AG09319 (cell line): ENCODE measurements at places on chromosomes 5 and 9.

DNA sequence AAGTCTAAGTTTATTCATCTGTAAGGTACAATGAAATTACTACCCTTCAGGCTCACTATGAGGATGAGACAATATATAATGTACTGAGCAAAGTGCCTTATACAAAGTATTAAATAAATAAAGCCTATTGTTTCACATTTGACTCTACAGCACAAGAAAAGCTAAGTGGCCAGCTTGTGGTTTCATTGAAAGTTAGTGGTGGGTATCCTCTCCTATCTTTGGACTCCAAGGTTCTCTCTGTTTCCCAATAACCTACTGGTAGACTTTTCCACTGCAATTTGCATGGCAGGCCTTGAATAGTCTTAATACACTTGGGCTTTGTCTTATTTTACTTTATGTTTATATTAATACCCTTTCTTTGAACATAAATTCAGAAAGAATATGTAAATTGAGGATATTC is 262.7 kb downstream of the DEPDC1B start:
- DNase-seq = no peak

DNA sequence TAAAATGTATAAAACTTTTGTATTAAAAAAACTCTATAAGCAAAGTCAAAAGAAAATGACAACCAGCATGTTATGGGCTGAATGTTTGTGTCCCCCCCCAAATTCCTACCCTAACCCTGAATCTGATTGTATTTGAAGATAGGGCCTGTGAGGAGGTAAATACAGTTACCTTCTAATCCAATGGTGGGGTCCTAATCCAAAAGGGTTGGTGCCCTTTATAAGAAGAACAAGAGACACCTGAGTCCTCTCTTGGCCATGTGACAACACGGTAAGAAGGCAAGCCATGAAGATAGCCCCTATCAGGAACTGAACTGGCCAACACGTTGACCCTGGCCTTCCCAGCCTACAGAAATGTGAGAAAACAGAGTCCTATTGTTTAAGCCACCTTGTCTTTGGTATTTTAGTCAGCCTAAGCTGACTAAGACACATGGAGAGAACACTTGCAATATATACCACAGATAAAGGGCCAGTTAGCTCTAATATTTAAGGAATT is 49.7 kb upstream of the AKNA start:
- DNase-seq = no peak

GRCh38 chr5:72555871-72556270 is 48.7 kb upstream of the ZNF366 start:
- no peak for DNase-seq

DNA sequence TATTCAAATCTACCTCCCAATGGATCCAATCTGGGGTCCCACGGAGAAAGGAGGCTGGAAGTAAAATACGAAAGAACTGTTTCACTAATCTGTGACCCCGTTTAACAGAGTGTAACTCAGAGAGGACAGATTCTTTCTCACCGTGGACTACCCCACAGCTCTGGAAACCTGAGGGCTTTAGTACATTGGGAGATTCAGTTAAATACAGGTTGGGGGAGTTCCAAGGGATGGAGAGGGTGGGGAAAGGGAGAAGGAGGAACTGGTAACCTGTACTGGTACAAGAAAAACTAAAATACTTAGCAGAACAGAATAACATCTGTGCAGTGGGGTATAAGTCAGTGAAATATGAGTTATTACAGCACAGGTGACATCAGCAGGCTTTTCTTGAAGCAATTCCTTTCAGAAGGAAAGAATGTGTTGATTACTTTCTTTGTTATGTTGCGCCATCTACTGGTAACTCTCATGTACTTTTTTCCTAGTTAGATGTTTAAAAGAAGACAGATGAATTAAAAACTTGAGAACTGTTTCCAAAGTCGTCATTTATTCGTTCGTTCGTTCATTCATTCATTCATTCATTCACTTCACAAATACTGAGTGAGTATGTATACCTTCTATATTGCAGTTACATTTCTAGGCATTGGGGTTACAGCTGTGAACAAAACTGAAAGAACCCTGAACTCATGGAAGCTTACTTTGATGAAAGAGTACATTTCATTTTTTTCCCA is 30.0 kb upstream of the STOM start:
- DNase-seq = peak; percentile 72

DNA sequence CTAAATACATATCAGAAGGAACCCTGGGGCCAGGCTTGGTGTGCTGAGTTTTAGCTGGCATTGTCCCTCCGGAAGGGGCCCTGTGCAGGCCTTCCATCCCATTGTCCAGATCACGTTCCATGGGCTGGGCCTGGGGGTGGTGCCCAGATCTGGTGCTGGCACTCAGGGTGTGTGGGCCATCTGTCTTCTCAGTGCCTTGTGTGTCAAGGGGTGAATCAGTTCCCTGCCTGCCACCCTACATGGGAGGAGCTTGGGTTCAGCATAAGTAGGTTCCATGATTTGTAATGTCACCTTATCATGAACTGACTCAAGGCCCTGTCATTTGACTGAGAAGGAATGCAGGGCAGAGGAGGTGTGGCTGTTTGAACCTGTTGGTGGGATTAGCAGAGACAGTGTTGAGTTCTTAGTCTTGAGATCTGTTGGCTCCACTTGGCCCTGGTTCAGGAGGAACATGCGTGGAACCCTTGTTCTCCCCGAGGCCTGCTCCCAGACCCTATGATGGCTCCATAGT is 176.8 kb downstream of the MACROH2A1 start:
- DNase-seq = no peak

- no peak for DNase-seq
Observed at GRCh38 chr5:169697511-169697890, 60.4 kb downstream of the DOCK2 start.

DNA sequence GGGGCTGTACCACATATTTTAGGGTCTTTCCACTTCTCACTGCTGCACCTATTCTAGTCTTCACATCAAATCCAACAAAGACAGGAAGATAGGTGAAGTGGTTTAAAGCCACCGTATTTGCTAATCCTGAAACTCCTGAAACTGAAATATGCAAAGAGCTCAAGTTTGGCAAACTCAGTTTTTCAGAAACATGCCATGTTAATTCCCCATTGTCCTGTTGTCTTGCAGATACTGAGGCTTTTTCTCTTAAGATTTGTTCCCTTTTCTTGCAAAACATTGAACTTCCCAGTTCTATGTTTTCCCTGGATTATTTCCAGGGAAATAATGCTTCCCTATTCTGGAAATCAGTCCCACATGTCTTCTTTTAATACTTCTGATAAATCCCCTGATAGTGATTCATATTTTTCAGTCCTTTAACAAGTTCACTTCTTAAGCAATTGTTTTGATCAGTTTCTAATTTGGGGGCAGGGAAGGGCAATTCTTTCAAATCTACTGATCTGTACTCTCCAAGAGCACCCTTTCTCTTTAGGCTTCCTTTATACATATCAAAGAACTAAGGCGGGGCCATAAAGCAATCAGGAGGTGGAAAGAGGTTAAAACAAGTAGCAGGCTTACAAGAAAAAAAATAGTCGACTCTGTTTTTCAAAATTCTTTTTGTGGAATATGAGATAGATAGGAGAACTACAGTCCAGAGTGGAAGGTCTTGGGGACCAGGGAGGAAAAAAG is 648.5 kb downstream of the BNC2 start:
- no peak for DNase-seq

DNA sequence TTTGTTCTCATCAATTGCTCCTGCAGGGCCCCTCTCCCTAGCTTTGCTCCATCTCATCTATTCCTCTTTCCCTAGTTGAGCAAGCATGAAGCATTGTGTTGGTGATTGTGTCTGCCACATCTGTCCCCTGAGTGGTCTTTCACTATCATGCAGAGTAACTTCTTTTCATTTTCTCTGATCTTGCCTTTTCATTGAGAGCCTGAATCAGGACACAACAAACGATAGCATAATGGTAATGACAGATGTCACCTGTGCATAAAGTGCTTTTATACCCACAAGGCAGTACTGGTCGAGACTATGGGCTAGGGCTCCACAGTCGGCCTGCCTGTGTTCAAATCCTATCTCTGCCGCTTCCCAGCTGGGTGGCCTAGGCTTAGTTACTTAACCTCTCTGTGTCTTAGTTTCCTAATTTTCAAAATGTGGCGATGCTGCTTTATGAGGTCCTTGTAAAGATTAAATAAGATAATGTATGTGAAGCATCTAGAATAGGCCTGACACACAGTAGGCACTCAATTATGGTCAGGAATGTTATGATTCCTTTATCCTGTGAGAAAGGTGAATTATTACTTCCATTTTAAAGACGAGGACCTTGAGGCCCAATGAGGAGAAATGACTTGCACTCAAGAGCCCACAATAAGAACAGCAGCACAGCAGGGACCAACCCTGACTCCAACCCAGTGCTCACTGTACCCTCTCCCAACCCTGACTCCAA is 137.1 kb upstream of the ZNF618 start:
- no peak for DNase-seq

DNA sequence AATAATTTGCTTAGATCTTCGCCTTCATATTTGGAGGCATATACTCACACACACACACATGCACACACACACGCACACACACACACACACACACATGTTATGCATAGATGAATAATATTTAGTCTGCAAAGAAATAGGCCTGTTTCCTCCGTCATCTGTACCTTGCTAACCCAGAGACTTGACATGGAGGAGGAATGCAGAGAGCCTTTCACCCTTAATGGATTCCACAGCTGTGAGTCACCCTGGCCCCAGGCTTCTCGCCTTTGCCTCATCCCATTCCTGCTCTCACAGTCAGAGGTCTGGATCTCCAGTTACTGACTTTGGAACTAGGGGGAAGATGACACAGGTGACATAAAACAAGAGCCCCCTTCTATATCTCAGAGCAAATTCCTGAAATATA is 29.7 kb downstream of the ZNF462 start:
- DNase-seq = peak; percentile 73

GRCh38 chr5:112935675-112936074 is 13.6 kb upstream of the REEP5 start:
- DNase-seq = no peak

- no peak for DNase-seq
Observed at GRCh38 chr9:34989946-34990635, 546 bp downstream of the DNAJB5 start.

- DNase-seq = no peak
Observed at GRCh38 chr9:132531710-132532570, 50.5 kb upstream of the BARHL1 start.

DNA sequence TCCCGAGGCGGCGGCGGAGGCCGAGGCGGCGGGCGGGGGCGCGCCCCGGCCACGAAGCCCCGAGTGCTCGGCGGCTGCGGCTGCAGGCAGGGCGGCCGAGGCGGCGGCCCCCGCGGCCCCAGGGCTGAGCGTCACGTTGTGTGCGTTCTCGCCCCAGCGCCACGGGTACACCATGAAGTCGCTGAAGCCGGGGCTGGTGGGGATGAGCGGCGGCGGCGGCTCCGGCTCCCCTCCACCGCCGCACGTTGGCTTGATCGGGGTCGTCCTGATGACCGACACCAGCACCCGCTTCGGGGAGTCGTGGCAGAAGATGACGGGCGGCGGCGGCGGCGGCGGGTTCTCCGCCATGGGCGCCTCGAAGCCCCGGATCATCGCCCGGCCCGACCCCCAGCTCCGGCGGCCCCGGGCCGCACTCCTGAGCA is 498 bp downstream of the ZNF367 start:
- DNase-seq = no peak

GRCh38 chr5:61805101-61805500 is 473.0 kb downstream of the ZSWIM6 start:
- DNase-seq = peak; percentile 8

- no peak for DNase-seq
Observed at GRCh38 chr5:62977661-62978060, 399.0 kb downstream of the LRRC70 start.

DNA sequence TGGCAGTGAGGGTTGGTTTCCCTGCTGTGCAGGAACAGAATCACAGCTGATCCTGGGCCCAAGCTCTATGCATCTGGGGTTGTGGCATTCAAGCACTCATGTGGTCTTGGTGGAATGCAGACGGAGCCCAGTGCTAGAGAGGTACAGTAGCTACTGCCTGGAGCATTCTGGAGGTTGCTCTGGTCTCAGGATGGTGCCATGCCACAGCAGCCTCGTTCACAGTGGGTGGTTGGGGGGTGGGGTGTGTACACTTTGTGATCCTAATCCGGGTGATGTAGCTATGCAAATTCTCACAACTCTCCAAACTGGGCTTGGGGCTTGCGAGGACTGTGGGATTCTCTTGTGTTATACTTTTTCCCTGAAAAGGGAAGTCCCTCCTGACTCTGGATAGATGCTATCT is 45.2 kb downstream of the FGD3 start:
- no peak for DNase-seq
